NCI-H146 (cell line): ENCODE measurements at places on chromosomes 2 and 18.

- no peak for DNase-seq
Observed at GRCh38 chr18:10055125-10055750, 141.4 kb downstream of the VAPA start.

GRCh38 chr2:226478109-226478809 lies 321.4 kb downstream of the IRS1 start:
- DNase-seq, result no peak

DNA sequence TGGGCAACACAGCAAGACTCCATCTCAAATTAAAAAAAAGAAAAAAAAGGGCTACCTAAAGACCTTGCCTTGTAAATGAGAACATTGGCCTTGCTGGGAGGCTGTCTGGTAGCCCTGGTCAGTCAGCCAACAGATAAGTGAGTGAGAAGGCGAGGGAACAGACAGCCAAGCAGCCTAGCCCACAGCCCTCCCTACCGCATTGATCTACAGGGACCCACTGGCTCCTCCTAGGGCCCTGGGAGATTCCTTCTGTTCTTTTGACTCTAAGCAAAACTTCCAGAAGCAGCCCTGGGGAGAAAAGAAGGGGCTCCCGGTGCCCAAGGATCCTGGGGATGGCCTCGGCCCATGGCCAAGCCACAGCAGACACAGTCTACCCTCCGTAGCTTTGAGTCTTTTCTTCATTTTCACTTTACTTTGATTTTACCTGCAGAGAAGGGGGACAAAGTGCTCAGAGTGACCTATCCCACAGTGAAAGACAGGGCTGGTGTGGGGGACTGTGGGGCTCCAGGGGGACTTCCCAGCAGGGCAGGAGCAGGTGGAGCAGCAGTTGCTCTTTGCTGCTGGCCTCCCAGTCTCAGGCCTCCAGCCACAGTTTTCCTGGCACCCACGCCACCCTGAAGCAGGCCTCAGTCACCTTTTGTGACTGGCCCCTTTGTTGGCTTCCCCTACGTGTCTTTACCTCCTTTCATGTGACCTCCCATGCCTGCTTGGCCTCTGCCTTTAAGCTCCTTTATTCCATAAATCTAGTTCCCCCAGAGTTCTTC lies 5.1 kb downstream of the CEP68 start:
- DNase-seq, result no peak

DNA sequence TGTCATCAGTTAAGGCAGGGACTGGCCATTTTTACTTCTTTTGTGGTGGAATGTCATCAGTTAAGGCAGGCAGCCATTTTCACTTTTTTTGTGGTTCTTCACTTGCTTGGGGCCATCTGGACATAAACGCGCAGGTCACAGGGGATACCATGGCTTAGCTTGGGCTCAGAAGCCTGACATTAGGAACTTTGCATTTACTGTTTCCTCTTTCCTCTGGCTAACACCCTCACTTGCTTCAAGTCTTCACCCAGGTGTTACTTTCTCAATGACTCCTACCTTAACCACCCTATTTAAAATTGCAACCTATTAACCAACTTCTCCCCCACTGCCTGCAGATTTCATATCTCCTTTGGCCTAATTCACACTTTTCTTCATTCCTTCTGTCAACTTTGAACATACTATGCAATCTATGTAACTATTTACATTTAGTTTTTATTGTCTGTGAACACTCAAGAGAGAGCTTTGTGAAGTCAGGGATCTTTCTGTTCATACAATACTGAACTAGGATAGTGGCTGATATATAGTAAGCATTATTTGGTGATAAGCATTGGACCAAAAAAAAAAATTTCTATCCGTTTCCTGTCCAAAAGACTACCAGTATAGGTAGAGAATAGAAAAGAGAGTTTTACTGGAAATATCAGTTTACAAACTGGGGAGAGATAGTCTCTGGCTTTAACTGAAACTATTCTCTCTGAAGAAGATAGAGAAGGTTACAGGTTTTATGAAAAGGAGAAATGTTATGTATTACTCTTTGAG lies 600.1 kb upstream of the ZNF804A start:
- DNase-seq, result no peak

DNA sequence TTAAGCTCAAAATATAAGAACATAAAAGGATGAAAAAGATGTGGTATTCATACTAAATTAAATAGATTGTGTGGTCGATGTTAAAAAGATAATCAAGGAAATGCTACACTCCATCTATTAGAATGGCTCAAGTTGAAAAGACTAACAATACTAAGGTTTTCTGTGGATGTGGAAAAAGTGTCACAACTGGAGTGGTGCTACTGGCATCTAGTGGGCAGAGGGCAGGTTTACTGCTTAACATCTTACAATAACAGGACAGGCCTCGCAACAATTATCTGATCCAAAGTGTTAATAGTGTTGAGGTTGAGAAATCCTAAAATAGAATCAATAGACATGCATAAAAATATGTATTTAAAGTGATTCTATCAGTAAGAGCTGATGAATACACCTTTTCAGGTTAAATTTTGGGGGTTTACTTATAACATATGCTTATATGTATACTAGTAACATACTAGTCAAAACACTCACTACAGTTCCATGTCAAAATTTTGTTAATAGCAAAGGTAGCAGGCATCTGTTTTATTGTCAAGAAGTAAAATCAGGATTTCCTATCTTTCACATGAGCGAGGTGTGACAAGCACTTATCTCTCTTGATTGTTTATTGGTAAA lies 91.5 kb upstream of the TMEFF2 start:
- peak; percentile 45 for DNase-seq

- DNase-seq, result peak; percentile 13
Observed at GRCh38 chr2:173400760-173401159, 46.1 kb downstream of the CDCA7 start.

- no peak for DNase-seq
Observed at GRCh38 chr2:71647356-71647755, 194.0 kb downstream of the DYSF start.

DNA sequence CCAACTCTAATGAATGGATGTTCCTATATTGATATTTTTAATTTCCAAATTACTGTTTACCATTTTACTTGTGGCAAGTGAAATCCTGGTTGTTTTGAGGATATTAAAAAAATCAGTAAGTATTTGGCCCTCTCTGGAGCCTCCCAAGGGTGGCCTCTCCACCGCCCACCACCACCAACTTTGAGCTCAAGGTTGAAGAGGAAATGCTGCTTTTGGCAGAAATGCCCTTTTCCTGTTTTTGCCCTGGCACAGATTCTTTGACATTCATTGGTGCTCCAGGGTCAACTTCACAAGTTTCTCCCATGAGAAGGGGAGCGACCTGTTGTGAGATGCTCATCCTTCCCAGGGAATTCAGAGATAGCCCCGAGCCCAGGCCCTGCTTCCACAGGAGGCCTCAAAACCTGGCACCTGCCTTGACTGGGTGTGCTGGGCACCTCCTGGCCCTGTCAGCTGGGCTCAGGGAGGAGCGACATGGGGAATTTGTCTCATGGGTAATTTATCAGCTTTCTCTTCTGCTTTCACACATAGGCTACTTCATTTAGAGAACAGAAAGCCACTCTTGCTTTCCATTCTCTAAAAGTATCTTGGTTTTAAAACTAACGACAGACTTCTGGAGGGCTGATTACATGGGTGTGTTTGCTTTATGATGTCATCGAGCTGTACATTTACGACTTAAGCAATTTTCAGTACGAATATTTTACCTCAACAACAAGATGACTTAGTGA lies 6.9 kb downstream of the CD8A start:
- DNase-seq, result no peak

DNA sequence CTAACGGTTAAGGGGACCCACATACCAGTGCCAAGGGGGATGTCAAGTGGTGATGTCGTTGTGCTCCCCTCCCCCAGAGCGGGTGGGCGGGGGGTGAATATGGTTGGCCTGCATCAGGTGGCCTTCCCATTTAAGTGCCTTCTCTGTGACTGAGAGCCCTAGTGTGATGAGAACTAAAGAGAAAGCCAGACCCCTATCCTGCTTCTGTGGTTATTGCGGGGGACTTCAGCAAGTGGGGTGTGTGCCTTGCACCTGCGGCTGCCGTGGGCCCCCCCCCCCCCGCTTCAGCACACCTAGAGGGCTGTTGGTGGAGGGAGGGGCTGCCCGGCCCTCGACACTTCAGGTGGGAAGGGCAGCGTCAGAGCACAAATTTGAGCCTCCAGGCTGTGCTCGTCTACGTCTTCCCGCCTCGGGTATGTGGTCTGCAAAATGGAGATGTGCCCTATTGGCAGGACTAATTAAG lies 6.1 kb downstream of the CTDSP1 start:
- no peak for DNase-seq

DNA sequence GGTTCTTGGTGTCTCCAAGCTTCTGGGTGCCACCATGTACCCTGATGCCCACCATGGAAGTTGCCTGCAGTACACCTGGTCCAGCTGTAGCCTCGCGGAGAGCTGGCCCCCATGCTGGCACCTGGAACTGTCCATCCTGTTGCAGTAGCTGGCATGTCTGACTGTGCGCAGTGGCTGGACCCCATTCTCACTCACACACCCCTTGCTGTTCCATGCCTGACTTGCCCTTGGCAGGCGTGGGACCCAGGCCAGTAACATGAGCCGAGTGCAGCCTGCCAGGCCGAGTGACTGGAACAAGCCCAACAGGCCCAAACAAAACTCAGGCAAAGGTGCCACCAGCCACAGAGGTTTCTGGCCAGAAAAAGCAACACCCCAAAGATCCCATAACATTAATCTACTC lies 73.8 kb downstream of the NEURL3 start:
- no peak for DNase-seq

- no peak for DNase-seq
Observed at GRCh38 chr2:109214651-109215371, 85.8 kb downstream of the SH3RF3 start.

GRCh38 chr2:45781464-45781811 lies 130.0 kb downstream of the PRKCE start:
- DNase-seq, result no peak

GRCh38 chr2:187900021-187900420 lies 345.8 kb upstream of the TFPI start:
- DNase-seq, result no peak

GRCh38 chr2:133589456-133589855 lies 21.2 kb upstream of the NCKAP5 start:
- DNase-seq, result no peak

DNA sequence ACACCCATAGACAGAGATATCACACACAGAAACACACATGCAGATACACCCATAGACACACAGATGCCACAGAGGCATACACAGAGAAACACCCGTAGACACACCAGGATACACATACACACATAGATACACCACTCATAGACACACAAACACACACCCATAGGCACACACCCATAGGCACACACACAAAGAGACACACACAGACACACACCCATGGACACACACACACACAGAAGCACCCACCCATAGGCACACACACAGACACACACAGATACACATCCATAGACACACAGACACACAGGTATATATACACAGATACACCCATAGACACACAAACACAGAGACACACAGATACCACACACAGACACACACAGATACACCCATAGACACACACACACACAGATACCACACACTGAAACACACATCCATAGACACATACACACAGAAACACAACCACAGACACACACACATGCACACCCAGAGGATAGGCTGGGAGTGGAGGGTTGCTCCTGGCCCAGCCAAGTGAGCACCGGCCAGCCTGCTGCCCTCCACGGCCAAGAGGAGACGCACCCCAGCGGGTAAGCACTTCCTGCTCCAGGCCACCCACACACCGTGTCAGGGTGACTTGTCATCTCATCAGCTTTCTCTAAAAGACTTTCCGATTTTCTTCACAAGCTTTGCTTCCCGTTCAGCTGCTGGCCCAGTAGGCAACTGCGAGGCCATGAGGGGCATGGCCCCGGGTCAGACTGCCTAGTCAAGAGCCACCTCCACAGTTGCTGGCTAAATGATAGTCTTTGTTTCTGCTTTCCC lies 14.1 kb upstream of the CNNM3 start:
- no peak for DNase-seq

GRCh38 chr2:240395896-240396622 lies 39.4 kb upstream of the GPC1 start:
- DNase-seq, result no peak

DNA sequence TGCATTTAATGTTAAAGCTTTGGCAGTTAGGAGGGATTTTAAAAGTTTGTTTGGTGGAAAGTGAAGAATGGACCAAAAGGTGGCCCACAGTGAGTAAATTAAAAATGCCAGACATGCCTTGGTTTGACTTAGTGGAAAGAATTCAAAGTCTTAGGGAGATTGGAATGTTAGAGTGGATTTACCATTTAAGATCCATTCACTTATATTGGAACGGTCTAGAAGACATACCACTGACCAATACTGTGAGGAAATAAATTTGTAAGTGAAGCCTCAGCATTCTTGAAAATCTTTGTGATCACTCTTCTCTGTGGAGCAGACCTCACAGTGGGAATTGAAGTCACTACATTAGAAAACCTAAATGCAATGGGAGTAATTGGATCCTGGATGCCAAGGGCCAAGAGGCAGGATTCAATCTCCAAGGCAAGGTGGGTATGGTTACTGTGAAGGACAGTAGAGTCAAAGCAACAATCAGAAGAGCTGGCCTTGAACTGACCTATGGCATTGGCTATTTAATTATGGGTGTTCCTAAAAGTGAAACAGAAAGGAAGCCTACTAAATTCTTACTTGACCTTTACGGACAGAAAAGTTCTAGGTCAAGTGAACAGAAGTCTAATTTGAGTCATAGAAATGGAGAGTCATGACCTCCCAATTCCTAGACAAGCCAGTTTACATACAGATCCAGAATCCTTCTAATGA lies 40.2 kb upstream of the VRK2 start:
- no peak for DNase-seq

- no peak for DNase-seq
Observed at GRCh38 chr2:214856137-214856536, 46.7 kb upstream of the BARD1 start.

- DNase-seq, result no peak
Observed at GRCh38 chr2:1995987-1996386, 251.7 kb upstream of the PXDN start.

GRCh38 chr2:105188343-105188742 lies 53.2 kb upstream of the GPR45 start:
- no peak for DNase-seq

DNA sequence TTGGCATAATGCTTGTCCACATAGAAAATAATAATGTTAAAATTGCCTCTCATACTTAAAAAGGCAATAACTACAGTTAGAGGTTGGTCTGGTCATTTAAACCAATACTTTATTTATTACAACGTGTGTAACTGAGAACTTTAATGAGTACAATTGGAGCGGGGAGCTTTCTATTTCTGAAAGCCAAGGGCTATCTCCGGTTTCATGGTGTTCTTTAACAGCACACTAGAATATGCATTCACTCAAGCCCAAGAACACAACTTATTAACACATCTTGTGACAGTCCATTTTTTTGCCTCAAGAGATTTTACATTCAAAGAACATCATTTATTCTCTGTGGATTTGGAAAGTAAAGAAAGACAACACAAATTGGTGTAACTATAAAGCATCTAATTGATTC lies 131.8 kb downstream of the KCNH7 start:
- DNase-seq, result no peak

- no peak for DNase-seq
Observed at GRCh38 chr18:8381821-8382459, 227.3 kb upstream of the RAB12 start.

GRCh38 chr2:198456418-198456817 lies 652.0 kb downstream of the PLCL1 start:
- DNase-seq, result no peak

GRCh38 chr2:23649303-23649702 lies 264.3 kb downstream of the KLHL29 start:
- DNase-seq, result no peak
